Tongue (tissue), 3 donors: ENCODE measurements at places on chromosomes 12 and 14. TPM values are rescaled to one million over a fixed set of nuclear protein-coding genes. Genes with fewer than 3 reads are reported as not detected.
A peak's percentile ranks its signal among the peaks of the same experiment; 100 is the strongest.

GRCh38 chr12:5399266-5399665, 32.6 kb upstream of the NTF3 start:
- DNase-seq: no peak

DNA sequence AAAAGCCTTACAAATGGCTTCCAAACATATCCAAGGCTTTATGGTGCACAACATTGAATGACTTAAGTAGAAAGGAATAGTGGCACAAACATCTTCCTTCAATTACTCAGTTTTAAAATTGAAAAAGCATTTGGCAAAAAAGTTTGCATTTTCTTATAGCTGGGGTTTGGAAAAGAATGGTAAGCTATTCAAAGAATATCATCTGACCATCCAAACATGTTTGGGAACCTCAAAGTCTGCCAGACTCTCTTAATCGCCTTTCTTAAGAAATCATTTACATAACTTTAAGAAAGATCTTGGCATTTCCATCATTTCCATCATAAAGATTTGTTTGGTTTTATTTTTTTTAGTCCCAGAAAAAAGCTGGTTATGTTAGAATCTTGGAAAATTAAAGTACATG, 210.1 kb upstream of the PELI2 start:
- DNase-seq: no peak

DNA sequence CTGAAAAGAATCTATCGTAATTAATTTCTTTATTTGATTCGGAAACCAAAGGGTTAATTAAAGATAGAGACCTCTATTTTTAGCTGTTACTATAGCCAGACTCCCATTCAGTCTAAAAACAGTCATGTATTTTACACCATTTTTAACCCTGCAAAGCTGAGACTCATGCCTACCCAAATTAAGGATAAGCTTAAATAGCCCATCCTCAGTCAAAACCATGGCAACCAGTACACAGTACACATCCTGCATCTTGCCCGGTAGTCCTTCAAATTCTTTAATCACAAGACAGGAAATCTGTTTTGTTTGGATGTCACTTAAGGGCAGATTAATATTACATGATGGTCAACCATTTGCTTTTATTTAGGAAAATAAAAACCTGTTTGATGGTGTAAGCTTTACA, 25.5 kb upstream of the KCNK10 start:
- DNase-seq: peak; percentile 11

The SHMT2 gene
- 70.1 TPM for total RNA-seq

The CCDC177 gene
- total RNA-seq: 0.21 TPM

The CCDC196 gene
- not detected for total RNA-seq

GRCh38 chr12:54734196-54734950, 86.2 kb upstream of the DCD start:
- no peak for DNase-seq

The GPR68 gene
- 2.9 TPM for total RNA-seq

- DNase-seq: no peak
Observed at GRCh38 chr12:130799051-130799450, 40.0 kb downstream of the STX2 start.

DNA sequence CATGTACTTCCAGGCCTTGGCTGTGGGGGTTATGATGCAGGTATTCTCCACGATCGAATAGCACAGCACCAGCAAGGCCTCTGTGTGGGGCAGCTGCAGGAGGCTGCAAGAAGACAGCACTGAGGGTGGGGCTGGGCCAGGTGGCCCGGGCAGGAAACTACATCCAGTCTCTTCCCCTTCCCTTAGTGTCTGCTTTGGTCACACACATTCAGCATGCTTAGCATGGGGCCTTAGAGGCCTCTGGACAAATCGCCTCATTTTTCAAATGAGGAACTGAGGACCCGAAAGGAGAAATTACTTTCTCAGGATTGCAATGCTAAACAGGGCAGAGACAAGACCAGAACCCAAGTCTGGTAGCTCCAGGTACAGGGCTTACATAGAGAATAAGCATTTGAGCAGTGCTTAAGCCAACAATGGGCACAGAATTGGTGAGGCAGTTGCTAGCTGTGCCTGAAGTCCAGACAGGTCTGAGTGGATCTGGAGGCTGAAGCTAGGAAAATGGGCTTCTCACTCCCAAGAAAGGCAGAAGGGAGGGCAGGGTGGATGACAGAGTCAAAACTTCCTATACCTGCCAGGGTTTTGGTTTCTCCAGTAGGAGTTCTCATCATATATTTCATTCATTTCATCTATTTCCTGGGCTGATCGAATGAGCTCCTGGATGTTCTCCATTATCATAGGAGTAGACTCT, 3.5 kb downstream of the ACRBP start:
- DNase-seq: no peak

The WSCD2 gene
- total RNA-seq: 5.5 TPM

- peak; percentile 92 for DNase-seq
Observed at GRCh38 chr14:22850944-22851764, 14.8 kb downstream of the MMP14 start.

The PSMC6 gene
- total RNA-seq: 107 TPM

GRCh38 chr12:101582937-101583336, 11.8 kb upstream of the MYBPC1 start:
- peak; percentile 92 for DNase-seq

DNA sequence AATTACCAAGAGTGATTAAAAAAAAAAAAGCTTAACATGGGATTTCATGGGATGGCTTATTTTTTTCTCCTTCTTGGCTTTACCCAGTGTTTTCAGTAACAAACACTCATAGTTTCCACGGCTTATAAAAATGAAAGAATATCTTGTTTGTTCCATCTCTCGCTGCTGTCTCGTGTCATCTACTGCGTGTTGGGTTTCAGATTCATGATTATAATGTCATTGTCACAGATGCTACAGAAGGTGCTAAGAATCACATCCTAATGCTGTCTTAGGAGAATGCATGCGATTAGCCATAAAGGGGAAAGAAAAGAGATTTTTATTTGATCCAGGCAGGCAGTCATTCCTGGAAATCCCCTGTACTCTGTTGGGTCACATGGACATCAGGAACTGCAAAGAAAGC, 1267.6 kb upstream of the TMEM132C start:
- DNase-seq: no peak

The STXBP6 gene
- 22.0 TPM for total RNA-seq

The SLC10A1 gene
- total RNA-seq: not detected

DNA sequence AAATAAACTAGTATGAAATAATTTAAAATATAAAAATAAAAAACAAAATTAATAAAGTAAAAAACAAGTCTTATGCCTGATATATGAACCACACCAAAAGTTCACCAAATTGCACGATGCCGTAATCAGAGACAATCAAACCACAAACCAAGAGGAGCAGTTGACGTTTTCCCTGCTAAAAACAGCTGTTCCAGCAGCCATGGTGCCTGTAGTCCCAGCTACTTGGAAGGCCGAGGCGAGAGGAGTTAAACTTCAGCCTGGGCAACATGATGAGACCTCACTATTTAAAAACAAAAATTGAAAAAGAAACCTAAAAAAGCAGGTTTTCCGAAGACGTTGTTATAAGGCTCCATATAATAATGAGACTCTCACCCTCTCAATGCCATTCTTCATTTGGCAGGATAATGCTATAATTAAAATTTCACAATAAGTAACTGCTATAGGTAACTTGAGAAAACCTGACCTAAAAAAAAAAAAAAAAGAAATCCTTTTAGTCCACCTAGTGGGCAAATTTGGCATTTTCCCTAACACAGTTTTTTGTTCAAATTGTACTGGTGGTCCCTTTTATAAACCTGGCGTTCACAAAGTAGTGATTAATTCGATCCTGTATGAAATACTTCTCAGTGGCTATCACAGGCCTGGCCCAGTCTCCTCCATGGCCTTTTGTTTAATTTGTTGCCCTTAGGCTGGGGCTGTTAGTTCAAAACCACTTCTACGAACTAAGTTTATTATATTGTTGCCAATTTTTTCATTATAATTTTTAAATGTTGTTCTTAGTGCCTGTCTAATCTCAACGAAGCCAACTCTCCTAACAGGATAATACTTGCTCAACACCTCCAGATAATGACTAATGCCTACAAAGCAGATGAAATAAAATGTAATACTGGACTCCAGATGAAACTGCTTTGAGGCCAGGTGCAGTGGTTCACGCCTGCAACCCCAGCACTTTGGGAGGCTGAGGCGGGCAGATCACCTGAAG, 62.1 kb downstream of the TNFAIP2 start:
- DNase-seq: peak; percentile 75

The SYCP3 gene
- total RNA-seq: not detected

The CTSG gene
- total RNA-seq: 4.3 TPM

DNA sequence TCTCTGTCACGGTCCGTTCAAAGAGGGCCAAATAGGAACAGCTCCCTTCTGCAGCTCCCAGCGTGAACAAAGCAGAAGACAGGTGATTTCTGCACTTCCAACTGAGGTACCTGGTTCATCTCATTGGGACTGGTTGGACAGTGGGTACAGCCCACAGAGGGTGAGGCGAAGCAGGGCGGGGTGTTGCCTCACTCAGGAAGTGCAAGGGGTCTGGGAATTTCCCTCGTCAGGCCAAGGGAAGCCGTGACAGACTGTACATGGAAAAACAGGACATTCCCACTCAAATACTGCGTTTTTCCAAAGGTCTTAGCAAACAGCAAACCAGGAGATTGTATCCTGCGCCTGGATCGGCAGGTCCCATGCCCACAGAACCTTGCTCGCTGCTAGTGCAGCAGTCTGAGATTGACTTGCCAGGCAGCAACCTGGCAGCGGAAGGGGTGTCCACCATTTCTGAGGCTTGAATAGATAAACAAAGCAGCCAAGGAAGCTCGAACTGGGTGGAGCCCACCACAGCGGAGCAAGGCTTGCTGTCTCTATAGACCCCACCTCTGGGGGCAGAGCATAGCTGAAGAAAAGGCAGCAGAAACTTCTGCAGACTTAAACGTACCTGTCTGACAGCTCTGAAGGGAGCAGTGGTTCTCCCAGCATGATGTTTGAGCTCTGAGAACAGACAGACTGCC, 22.7 kb downstream of the SLC38A1 start:
- no peak for DNase-seq

GRCh38 chr12:73159954-73160353, 887.8 kb downstream of the TRHDE start:
- DNase-seq: no peak

- no peak for DNase-seq
Observed at GRCh38 chr12:56785141-56785865, 22.2 kb downstream of the HSD17B6 start.

DNA sequence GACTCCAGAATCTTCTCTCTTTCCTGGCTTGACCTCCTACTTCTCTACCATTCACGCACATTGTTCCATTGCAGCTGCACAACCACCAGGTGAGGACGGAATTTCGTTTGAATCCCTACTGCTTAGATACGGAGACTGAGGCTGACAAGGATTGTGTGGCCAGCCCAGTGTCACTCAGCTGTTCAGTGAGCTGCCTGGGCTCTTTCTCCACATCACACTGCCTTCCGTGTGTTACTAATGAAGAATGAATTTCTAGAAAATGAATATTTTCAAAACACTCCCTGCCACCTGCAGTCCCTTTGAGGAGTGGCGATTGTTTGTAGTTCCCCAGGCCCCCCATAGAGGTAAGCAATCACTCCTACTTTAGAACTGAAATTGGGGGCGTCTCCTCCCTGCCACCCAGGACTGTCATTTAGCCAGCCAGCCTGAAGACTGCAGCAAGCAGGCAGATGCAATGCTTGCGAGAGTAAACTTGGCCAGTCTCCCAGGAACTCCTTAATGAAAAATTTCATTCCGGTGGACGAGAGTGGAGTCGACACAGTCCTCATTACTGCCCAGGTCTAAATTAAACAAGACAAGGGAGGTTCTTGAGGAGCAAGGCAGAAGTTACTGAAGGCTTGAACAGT, 239.7 kb downstream of the SLC41A2 start:
- peak; percentile 71 for DNase-seq

DNA sequence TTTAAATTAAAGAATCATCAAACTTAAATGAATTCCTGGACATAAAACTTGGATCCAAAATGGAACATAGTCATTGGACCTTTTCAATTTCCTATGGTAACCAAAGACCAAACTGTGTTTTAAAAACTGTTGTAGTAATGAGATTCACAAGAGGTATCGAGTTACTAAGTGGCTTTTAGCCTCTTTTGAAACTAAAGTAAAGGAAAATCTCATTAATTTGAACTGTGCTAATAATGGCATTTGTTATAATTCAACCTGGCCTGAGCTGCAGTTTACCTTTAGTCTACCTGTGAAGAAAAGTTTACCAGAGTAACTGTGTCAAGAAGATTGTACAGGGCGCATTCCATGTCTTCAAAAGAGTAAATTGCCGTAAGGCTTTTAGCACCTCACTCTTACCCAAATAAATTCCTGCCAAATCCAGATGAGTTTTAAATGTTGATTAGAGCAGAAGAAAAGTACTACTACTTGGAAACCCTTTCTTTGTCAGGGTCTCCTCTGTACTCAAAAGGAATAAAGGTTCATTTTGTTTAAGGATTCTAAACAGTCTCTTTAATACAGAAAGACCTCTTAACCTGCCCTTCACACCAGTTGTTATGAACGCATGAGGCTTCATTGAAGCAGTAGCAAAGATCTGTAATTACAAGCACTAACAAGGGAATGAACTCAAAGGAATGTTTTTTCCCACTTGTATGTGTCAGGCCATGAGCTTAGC, 17.1 kb upstream of the MED13L start:
- DNase-seq: peak; percentile 38

DNA sequence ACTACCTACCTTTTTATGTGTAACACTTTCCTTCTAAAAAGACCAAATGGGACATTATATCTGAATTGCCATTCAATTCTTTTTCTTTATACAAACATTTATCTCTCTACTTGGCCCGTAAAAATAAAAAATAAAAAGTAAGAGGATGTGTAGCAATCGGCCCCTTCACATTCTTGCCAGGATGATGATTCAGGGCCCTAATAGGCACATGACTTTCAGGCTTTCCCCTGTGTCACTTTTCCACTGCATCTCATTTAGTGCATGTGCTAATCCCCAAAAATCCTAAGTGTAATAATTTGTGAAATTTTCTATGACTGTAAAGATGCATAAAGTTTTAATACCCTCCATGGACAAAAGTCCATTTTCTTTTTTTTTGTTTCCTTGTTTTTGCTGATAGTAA, 23.0 kb upstream of the ATP2B1 start:
- no peak for DNase-seq

- DNase-seq: no peak
Observed at GRCh38 chr12:119100933-119101332, 77.8 kb upstream of the HSPB8 start.

- peak; percentile 73 for DNase-seq
Observed at GRCh38 chr12:28313631-28314030, 123.4 kb downstream of the CCDC91 start.

DNA sequence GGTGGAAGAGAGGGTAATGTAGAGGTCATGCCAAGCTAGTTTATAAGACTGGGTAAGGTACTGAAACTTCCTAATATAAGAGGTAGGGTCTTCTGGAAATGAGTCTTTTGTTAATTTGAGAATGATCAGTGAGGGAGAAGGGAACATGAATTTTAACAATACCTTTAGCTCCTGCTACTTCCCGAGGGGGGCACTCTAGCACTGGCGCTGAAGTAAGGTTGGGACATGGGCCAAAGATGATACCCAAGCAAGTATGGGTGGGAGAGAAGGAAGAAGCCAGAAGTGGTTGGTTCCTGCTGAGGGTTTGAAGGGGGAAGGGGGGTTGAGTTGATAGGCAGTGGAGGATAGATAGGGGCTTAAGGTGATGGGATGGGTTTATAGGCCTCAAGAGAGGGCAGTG, 32.3 kb upstream of the RNASE1 start:
- DNase-seq: no peak
